ENCODE measurements at places on chromosomes 7 and 10.

- DNase-seq = no peak
Measured at GRCh38 chr10:130481076-130481930, 345.1 kb downstream of the GLRX3 start.

- DNase-seq = no peak
Measured at GRCh38 chr10:108787932-108788331, 1135.4 kb downstream of the XPNPEP1 start.

- DNase-seq = no peak
Measured at GRCh38 chr7:128108129-128108528, 76.9 kb upstream of the LRRC4 start.

DNA sequence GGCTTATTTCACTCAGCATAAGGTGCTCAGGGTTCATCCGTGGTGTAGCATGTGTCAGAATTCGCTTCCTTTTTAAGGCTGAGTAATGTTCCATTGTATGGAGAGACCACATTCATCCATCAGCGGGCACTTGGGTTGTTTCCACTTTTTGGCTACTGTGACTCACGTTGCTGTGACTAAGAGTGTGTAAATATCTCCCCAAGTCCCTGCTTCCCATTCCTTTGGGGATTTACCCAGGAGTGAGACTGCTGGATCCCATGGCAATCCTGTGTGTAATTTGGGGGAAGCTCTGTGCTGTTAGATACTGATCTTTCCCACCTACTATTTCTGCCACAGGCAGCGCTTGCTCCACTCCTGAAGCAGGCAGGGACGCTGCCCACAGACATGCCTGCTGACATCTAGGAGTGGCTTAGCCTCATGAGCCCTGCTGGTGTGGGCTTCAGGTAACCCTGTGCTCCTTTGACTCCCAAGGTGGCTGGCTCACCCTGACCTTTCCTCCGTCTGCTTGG lies 346.0 kb downstream of the FRMD4A start:
- DNase-seq = no peak
